Fibroblast of skin of back (primary cell): ENCODE measurements at places on chromosomes 3 and 15.
A peak's percentile ranks its signal among the peaks of the same experiment; 100 is the strongest.

DNA sequence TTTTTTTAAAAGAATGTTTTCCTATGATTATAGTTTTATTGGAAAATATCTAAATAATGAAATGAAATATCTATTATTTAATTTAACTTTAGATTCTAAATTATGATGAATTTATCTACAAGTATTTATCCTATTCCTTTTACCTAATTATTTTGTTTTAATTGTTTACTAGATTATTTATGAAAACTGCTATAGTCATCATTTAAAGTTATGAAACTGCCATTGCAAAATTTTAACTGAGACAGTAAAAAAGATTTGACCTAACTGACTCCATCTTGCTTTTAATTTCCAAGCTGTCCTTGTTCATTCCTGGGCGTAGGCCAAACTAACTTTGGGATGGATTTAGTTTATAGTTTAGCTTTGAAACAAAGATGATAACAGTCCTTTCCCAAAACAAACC, 25.9 kb upstream of the FAM3D start:
- DNase-seq = no peak

GRCh38 chr3:10169000-10169496, 4.3 kb downstream of the IRAK2 start:
- no peak for DNase-seq

- no peak for DNase-seq
Observed at GRCh38 chr3:148797795-148798194, 29.8 kb upstream of the CPB1 start.

DNA sequence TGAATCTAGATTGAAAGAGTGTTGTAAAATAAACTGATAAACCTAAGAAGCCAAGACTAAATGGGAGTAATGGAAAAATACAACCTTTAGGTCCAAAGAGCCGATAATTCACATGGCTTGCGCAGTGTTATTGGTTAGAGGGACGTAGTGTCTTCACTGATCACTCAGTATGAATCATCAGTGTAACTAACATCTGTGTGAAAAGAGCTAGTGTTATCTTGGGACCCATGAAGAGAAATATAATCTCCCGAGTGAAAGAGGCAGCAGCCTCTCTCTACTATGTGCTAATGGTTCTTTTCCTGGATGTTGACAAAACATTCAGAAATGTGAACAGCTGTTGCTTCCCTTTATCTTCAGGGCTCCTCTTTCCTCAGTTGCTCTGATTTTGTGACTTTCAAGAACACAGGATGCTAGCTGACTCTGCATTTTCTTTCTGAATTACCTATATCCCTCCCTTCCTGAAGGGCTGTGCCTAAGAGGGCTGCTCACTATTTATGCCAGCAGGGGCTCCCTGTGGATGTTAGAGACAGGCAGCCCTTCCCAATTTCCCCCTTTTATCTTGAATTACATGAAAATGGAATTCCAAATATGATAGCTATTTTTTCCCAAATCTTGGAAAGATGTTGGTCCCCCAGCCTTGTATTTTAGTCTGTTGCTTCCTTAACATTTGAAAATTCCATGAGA, 128.8 kb downstream of the GRM7 start:
- DNase-seq = no peak

DNA sequence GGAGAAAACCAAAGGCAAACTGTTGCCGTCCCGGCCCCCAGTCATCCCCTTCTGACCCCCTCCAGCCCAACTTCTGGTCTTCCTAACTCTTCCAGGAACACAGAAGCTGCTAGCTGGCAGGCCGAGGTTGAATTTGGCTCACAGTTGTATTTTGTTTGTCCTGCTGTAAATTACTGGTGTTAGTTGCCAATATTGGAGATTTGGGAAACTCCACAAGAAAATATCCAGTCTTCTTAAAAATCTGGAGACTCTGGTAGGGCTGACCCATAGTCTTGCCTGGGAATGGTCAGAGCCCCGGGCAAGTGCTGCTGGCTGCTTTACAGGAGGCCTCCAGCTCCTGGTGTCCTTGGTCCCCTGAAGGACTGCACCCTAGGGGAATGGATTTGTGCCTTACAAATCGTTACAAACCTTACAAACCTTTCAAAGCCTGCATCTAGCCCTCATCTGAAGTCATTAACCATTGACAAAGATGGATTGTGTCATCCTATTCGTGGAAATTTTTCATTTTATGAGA, 112.0 kb upstream of the MCTP2 start:
- DNase-seq = no peak

GRCh38 chr3:102290241-102290640, 144.6 kb upstream of the ZPLD1 start:
- no peak for DNase-seq

- peak; percentile 45 for DNase-seq
Observed at GRCh38 chr15:62612771-62613170, 429.8 kb upstream of the TPM1 start.

DNA sequence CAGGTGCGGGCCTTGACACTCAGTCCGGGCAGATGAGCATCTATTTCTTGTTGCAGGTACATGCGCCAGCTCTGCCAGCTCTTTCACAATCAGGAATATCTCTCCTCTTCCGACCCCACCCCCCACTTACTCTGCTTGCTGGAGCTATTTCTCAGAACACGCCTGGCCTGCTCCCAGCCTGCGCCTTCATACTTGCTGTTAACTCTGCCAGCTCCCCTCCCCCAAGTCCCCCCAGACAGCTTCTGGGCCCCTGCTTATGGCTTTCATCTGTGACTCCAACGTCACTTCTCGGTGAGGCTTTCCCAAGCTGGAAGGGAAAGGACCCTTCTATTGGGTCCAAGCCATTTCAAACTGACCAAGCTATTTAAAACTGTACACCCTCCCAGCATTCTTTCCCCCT, 15.2 kb downstream of the MAGEF1 start:
- DNase-seq = no peak

GRCh38 chr15:28456476-28457395, 76.0 kb downstream of the GOLGA8G start:
- no peak for DNase-seq

GRCh38 chr3:186669378-186670084, 3.7 kb downstream of the HRG start:
- no peak for DNase-seq

DNA sequence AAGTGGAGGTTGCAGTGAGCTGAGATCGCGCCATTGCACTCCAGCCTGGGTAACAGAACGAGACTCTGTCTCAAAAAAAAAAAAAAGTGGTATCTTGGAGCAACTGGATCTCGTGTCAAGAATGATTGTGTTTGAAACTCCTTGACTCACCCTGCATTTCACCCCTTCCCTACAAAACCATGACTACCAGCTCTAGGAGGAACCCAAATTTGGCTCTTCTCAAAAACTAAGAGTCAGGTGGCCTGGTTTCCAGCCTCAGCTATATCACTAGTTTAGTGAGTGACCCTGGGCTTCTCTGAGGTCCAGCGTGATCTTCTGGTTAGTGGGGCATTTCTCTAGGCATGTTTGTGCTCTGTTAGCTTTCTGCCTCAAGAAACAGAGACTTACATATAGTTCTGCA, 222.1 kb downstream of the FAM43A start:
- no peak for DNase-seq

- DNase-seq = no peak
Observed at GRCh38 chr3:152823781-152824180, 11.2 kb upstream of the P2RY1 start.

- no peak for DNase-seq
Observed at GRCh38 chr3:50184242-50184978, 7.0 kb upstream of the GNAT1 start.

DNA sequence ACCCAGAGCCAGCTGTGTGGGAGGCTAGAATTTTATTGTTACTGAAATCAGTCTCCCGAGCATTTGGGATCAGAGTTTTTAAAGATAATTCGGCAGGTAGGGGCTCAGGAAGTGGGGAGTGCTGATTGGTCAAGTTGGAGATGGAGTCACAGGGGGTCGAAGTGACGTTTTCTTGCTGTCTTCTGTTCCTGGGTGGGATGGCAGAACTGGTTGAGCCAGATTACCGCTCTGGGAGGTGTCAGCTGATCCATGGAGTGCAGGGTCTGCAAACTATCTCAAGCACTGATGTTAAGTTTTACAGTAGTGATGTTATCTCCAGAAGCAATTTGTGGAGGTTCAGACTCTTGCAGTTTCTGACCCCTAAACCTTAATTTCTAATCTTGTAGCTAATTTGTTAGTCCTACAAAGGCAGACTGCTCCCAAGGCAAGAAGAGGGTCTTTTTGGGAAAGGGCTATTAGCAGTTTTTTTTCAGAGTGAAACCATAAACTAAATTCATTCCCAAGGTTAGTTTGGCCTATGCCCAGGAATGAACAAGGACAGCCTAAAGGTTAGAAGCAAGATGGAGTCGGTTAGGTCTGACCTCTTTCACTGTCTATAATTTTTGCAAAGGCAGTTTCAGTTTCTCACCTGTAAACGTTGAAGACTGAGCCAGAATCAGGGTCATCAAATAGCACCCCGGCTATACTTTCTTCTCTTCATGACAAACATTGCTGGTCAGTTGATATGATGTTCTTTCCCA, 28.2 kb downstream of the FLNB start:
- DNase-seq = no peak
